ENCODE measurements at places on chromosomes 6 and 20. TPM values are rescaled to one million over a fixed set of nuclear protein-coding genes. Genes with fewer than 3 reads are reported as not detected.

Gene HS3ST5
- not detected for total RNA-seq

Gene PMEPA1
- 28.8 TPM for total RNA-seq

DNA sequence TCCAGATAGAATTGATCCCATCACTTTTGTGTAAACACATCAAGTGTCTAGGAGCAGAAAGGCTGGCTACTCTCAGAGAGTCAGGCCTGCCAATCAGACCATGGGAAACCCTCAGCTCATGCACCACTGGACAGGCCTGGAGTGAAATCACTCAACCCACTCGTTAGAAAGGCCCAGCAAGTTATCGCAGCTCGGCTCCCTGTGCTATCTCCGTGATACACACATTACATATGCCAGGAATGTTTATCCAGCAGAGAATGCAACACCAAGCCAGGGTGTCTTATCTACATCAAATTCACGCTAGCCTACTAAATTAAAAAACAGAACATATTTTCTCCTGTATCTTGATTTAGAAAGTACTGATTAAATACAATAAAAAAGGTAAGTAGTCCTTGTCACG lies 232.4 kb upstream of the FOXQ1 start:
- no peak for DNase-seq

DNA sequence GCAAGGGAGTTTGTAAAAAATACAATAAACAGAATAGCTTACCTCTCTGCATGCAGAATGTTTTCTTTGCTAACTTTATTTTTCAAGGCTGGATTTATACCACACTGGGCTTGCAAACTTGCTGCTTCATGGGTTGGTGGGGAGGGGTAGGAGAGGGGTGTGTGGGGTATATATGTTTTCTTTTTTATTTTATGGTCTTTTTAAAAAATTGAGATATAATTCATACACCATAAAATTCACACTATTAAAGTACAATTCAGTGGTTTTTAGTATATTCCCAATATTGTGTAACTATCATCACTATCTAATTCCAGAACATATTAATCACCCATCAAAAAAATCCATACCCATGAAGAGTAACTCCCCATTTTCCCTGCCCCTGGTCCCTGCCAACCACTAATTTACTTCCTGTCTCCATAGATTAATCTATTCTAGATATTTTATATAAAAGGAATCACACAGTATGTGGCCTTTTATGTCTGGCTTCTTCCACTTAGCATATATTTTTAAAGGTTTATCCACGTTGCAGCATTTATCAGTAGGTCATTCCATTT lies 14.3 kb upstream of the TRPC4AP start:
- no peak for DNase-seq

Data from RPMI7951 (cell line).